Thymus (tissue), 14 donors: ENCODE measurements at places on chromosomes 5 and 9. TPM values are rescaled to one million over a fixed set of nuclear protein-coding genes. Genes with fewer than 3 reads are reported as not detected.

The MEIKIN gene
- 0.09 TPM for polyA plus RNA-seq

GRCh38 chr5:143355710-143356109 lies 47.8 kb downstream of the NR3C1 start:
- H3K4me3 ChIP-seq, result no peak overlapping the region
- no peaks in the 10 kb centered on the region for H3K27me3 ChIP-seq
- peaks cover 26% of the 10 kb centered on the region for H3K4me1 ChIP-seq
- DNase-seq, result no peak
- no peaks in the 10 kb centered on the region for H3K36me3 ChIP-seq

- peak; percentile 70 for DNase-seq
- no peak overlapping the region for H3K4me3 ChIP-seq
- no peaks in the 10 kb centered on the region for H3K27me3 ChIP-seq
- H3K36me3 ChIP-seq, result peaks cover 27% of the 10 kb centered on the region
- H3K27ac ChIP-seq, result no peak overlapping the region
Observed at GRCh38 chr9:83937861-83938455, 16.7 kb upstream of the KIF27 start.

DNA sequence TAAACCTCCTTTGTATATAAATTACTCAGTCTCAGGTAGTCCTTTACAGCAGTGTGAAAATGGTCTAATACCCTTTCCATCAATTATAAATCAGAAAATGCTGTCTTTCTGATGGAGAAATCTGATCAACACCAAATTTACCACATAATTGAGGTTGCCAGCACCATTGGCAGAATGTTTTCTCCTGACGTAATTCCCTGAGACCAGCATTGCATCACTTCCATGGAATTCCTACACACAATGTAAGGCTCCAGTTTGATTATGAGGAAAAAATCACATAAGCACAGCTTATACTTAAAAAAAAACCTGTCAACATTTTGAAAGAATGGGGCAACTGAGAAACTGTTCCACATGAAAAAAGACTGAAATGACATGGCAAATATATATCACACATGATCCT lies 618.7 kb upstream of the CDH6 start:
- H3K27ac ChIP-seq, result no peak overlapping the region
- no peaks in the 10 kb centered on the region for H3K36me3 ChIP-seq
- no peaks in the 10 kb centered on the region for H3K4me1 ChIP-seq
- no peak for DNase-seq
